ENCODE measurements at places on chromosomes 16 and 17.
A peak's percentile ranks its signal among the peaks of the same experiment; 100 is the strongest.

DNA sequence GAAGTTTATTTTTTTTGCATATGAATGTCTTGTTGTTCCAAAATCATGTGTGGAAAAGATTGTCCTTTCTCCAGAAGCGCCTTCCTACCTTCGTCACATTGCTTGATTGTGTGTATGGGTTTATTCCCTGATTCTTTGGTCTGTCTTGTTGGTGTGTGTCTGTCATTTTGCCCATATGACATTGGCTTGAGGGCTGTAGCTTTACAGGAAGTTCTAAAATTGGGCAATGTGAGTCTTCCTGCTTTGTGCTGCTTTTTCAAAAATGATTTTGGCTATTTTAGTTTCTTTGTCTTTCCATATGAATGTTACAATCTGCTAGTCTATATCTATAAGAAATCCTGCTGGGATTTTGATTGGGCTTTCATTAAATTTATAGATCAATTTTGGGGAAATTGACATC, 217.2 kb downstream of the SNX29 start:
- no peak for DNase-seq

DNA sequence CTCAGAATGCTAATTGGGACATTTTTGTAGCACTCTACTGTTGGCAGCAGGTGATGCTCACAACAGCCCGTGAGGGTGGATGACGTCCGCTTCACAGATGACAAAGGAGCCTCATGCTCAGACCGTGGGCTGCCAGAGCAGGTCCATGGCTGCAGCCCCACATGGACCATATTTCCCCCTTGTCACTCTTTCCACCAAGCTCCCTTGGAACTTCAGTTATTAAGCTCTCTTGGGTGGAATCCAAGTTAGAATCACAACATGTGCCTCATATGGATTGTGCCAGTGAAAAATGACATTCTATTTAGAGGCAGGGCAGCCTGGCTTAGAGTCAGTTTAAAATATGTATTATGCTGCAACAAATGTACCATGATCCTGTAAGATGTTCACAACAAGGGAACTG, 33.2 kb upstream of the STH start:
- no peak for DNase-seq

DNA sequence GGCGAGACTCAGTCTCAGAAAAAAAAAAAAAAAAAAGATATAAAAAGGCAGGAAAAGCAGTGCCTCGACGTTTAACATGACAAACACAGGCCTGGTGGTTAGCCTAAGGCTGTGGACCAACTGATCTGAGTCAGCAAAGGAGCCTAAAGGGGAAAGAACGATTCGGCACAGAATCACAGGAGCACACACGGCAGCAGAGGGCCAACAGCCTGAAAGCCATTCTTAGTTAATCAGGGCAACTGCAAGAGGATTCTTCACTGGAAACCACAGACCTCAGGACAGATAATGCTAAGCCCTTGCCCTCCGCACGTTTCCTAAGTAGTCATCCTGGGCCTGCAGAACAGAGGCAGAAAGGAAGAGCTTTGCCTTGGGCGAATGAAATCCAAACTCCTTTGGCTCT, 14.7 kb downstream of the TMEM11 start:
- no peak for DNase-seq

- DNase-seq, result no peak
These were observed 105.7 kb downstream of the C17orf67 start for GRCh38 chr17:56727876-56728617.

GRCh38 chr16:20944861-20945574, 44.4 kb downstream of the LYRM1 start:
- DNase-seq, result peak; percentile 5

DNA sequence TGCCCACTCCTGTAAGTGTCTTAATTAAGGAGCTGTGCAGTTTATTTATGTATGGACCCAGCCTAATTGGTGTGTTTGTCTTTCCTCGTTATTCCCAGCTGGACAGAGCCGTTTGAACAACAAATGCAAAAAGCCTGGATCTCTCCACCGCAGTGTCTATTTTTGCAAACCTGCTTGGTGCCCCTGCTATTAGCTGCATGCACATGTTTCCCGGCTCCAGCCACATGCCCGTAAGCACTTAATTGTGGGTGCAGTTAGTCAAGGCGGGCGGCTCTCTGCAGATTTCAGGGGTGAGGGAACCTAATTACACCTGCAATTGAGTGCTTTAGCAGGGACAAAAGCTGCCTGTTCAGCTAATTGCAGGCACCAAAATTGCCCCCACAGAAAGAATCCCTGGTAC, 74.0 kb upstream of the GSE1 start:
- DNase-seq, result no peak

- DNase-seq, result no peak
These were observed 1.4 kb downstream of the YPEL2 start for GRCh38 chr17:59332749-59333377.

DNA sequence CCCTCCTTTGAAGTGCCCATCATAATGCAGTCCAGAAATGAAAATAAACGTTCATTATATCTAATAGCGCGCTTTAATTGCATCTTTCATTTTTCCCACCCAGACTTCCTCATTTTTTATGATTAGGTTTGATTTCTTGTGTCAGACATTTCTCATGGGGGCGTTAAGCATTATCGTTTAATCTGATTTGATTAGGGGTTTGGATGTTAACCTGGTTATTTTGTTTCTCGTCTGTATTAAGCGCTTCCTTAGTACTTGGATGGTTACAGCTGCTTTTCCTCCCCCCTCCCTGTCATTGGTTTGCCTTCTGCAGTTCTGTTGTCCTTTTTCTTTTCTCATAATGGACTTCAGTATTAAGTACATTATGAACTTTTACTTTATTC, 540 bp downstream of the MFSD11 start:
- DNase-seq, result no peak
